ENCODE measurements at places on chromosomes 2 and 18.

DNA sequence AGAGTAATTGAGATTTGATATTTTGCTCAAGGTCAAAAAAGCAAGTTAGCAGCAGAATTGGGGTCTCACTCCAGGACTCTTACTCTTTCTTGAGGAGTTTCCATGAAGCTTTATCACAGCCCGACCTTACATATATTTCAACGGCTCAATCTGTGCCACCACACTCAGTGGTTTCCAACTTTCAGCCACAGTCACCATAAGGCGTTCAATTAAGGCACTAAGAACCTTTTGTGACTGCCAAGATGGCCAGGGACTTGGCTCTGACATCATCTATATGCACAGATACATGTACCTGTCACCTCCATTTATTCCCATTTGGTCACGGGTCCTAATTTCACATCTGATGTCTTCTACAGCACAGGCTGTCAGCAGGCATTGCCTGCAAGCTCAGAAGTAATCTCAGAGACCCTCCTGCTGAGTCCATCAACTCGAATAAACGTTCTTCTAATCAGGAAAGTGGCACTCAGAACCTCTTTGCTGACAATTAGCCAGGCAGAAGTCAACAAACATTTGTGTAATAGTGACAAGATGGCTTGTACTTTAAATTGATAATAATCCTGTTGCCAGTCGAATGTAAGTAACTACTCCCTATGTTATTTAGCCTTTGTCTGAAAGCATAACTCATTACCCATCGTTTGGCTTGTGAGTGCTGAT lies 16.1 kb downstream of the DYTN start:
- no peaks in the 10 kb centered on the region for H3K4me1 ChIP-seq
- no peak for DNase-seq
- no peaks in the 10 kb centered on the region for H3K36me3 ChIP-seq
- no peaks in the 10 kb centered on the region for H3K27me3 ChIP-seq
- no peak overlapping the region for H3K4me3 ChIP-seq
- no peak overlapping the region for H3K27ac ChIP-seq

- peak overlapping the region; percentile 5 for H3K4me3 ChIP-seq
- H3K36me3 ChIP-seq: no peaks in the 10 kb centered on the region
Observed at GRCh38 chr2:209495855-209496585, 72.2 kb downstream of the MAP2 start.

GRCh38 chr2:130864830-130865800 lies 28.4 kb downstream of the ARHGEF4 start:
- no peaks in the 10 kb centered on the region for H3K4me1 ChIP-seq
- H3K27me3 ChIP-seq: no peaks in the 10 kb centered on the region
- no peak overlapping the region for H3K4me3 ChIP-seq
- no peak for DNase-seq

- no peak overlapping the region for H3K4me3 ChIP-seq
- peaks cover 6% of the 10 kb centered on the region for H3K27me3 ChIP-seq
- H3K27ac ChIP-seq: no peak overlapping the region
- H3K4me1 ChIP-seq: no peaks in the 10 kb centered on the region
- no peaks in the 10 kb centered on the region for H3K36me3 ChIP-seq
Observed at GRCh38 chr2:239746559-239747246, 278.4 kb downstream of the NDUFA10 start.

DNA sequence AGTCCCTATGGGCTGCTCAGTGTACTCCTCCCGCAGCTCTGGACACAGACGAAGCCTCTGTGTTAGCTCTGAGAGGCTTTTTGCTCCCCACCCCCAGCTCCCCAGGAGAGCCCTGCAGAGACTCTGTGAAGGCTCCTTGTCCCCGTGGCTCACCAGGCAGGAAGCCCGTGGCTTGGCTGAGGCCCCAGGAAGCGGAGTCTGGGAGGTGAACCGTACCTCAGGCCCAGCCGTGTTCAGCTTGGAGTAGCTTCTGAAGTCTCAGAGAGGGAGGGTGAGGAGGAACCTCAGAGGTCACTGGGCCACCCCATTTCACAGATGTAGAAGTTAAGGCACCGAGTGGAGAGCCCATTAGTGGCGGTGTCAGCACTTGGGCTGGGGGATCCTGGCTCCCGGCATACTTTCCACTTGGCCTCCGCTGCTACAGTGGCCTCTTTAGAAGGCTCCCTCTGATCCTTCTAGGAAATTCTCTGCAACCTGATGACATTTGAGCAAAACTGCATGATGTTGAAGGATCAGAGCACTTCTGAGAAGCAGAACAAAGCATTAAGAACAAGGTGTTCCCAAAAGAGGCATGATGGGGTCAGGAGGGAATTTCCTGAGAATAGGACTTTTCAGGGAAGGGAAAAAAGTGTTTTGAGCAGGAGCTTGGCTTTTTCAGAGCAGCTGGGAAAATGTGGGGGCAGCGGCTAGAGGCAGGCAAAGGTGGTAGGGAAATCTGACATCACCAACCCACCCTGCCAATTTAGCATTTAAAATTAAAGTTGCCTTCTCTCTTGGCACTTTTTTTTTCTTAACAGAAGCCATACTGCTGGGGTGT lies 79.1 kb downstream of the MCFD2 start:
- no peak overlapping the region for H3K27ac ChIP-seq
- no peak for DNase-seq
- no peaks in the 10 kb centered on the region for H3K36me3 ChIP-seq
- no peaks in the 10 kb centered on the region for H3K4me1 ChIP-seq
- H3K27me3 ChIP-seq: no peaks in the 10 kb centered on the region

DNA sequence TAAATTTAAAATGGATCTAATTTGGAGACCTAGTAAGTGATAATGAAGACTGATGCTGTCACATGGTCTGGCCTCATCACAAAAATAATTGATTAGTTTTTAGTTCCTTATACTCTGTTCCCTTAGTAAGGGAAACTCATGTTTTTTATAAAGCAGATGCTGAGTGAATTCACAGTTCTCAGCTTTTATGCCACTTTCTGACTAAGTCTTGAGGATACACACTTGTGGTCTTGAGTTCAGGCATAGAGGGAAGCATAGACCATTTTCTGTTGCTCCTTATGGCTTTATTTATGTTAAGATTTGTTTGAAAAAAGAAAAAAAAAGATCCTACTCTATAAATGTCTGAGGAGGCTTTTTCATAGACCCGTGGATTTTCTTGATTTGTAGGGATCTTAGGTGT lies 91.1 kb downstream of the MAP4K4 start:
- H3K36me3 ChIP-seq: no peaks in the 10 kb centered on the region
- H3K4me3 ChIP-seq: no peak overlapping the region
- no peaks in the 10 kb centered on the region for H3K27me3 ChIP-seq
- H3K27ac ChIP-seq: no peak overlapping the region
- no peak for DNase-seq

DNA sequence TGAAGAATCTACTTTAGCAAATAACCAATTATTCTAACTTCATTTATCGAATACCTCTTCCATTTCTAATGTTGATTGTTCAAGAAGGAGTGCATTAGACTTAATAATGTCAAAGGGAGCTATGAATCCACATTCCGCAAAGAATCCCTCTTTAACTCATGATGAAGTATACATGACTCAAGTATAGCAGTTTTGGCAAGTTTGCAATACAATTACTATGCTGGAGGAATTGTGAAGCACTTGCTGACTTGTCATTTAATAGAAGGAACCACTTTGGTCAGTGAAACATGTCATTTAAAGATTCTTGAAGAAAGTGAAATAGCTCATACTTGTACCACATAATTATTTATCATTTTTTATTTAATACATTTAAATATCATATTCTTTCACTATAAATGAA lies 125.1 kb downstream of the SLC39A10 start:
- H3K4me3 ChIP-seq: no peak overlapping the region
- no peak for DNase-seq
- no peaks in the 10 kb centered on the region for H3K4me1 ChIP-seq
- no peaks in the 10 kb centered on the region for H3K36me3 ChIP-seq
- H3K27ac ChIP-seq: no peak overlapping the region
- no peaks in the 10 kb centered on the region for H3K27me3 ChIP-seq

- no peaks in the 10 kb centered on the region for H3K36me3 ChIP-seq
- DNase-seq: peak; percentile 29
- no peak overlapping the region for H3K4me3 ChIP-seq
- H3K27ac ChIP-seq: no peak overlapping the region
- H3K27me3 ChIP-seq: no peaks in the 10 kb centered on the region
Observed at GRCh38 chr2:128489526-128490273, 171.0 kb upstream of the HS6ST1 start.

- no peaks in the 10 kb centered on the region for H3K4me1 ChIP-seq
- DNase-seq: no peak
- H3K36me3 ChIP-seq: no peaks in the 10 kb centered on the region
- H3K27me3 ChIP-seq: no peaks in the 10 kb centered on the region
- H3K27ac ChIP-seq: no peak overlapping the region
Observed at GRCh38 chr2:45483997-45484396, 127.1 kb downstream of the SRBD1 start.

DNA sequence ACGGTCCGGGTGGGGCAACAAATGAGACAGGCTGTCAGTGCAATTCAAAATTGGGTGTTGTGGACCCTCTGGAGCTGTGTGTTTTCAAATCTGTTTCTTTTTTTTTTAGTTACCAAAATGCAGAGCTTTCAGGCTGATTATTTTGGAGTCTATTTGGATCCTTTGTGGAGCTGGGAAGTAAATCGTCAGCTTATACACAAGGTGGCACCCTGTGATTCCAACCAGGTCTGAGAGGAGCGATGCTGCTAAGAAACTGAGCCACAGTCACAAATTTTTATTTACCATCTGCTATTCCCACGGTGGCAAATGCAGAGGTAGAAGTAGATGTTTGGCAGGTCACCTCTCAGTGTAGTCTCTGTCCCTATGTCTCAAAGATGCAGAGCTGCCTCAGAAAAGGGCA lies 3.8 kb upstream of the EPC2 start:
- H3K4me1 ChIP-seq: no peaks in the 10 kb centered on the region
- H3K27ac ChIP-seq: no peak overlapping the region
- H3K36me3 ChIP-seq: no peaks in the 10 kb centered on the region
- H3K4me3 ChIP-seq: no peak overlapping the region

GRCh38 chr2:201413143-201413542 lies 38.1 kb downstream of the TRAK2 start:
- H3K36me3 ChIP-seq: no peaks in the 10 kb centered on the region
- H3K27ac ChIP-seq: peak overlapping the region; percentile 65
- no peak overlapping the region for H3K4me3 ChIP-seq
- H3K4me1 ChIP-seq: peaks cover 45% of the 10 kb centered on the region

DNA sequence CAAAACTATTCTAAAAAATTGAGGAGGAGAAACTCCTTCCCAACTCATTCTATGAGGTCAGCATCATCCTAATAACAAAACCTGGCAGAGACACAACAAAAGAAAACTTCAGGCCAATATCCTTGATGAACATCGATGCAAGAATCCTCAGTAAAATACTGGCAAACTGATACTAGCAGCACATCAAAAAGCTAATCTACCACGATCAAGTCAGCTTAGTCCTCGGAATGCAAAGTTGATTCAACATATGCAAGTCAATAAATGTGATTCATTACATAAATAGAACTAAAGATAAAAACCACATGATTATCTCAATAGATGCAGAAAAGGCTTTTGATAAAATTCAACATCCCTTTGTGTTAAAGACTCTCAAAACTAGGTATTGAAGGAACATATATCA lies 63.1 kb downstream of the EHBP1 start:
- no peak overlapping the region for H3K4me3 ChIP-seq
- H3K4me1 ChIP-seq: no peaks in the 10 kb centered on the region
- no peaks in the 10 kb centered on the region for H3K27me3 ChIP-seq
- H3K36me3 ChIP-seq: no peaks in the 10 kb centered on the region
- H3K27ac ChIP-seq: no peak overlapping the region

DNA sequence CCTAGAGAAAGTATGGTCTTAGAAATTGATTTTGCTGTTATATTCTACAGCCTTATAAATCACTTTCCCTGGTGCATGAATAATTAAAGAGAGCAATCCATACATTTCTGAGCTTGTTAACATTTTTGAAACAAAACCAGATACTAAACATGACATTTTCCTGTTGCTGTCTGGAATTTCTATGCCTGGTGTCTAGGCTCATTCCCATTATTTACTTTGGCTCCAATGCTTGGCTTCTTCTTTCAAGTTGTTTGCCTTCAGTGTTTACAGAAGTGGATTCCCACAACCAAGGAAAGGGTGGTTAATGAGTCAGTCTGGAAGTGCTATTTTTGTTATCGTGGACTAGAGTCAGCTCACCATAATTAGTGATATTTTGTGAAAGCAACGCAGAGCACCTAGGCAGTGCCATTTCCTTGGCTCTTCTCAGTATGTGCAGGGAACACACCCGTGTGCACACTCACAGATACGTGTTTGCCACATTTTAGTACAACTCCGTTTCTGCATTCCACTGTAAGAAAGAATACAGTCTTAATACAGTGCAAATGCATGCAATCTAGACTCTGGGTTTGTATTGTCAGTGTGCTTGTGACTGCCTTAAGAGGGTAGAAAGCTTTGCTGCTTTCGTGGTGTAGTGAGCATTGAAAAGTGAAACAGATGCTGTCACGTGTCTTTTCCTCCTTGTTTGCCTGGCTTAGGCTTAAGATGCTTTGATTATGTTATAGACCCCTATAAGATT lies 185.0 kb upstream of the RASGRP3 start:
- no peaks in the 10 kb centered on the region for H3K4me1 ChIP-seq
- DNase-seq: no peak
- H3K27ac ChIP-seq: peak overlapping the region; percentile 89
- peaks cover 5% of the 10 kb centered on the region for H3K36me3 ChIP-seq

DNA sequence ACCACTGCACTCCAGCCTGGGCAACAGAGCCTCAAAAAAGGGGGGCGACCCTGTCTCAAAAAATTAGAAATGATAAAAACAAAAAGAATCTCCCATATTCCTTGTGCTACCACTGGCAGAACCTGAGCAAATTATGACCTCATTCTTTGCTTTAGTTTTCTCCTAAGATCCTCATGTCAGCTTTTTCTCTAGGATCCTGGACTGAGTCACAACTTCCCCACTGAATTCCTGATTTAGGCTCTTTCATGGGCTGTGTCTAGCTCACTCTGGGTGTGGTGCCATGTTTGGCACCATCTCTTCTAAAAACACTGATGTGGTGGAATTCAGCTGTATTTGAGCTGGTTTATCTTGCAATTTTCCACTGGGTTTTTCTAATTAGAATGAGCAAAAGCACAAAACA lies 37.1 kb downstream of the EXOC6B start:
- H3K27ac ChIP-seq: no peak overlapping the region
- H3K4me1 ChIP-seq: no peaks in the 10 kb centered on the region
- no peak for DNase-seq
- no peaks in the 10 kb centered on the region for H3K27me3 ChIP-seq

Data from tibial artery (tissue), 4 donors.